Fibroblast of the conjunctiva (primary cell): ENCODE measurements at places on chromosomes 2 and 18.

GRCh38 chr18:50024466-50024865 lies 170.5 kb downstream of the MYO5B start:
- DNase-seq = no peak

- peak; percentile 67 for DNase-seq
Observed at GRCh38 chr2:74119912-74120825, 27.5 kb downstream of the BOLA3 start.

- no peak for DNase-seq
Observed at GRCh38 chr2:108975613-108976435, 13.2 kb downstream of the EDAR start.

GRCh38 chr2:234615643-234616356 lies 118.9 kb upstream of the ARL4C start:
- no peak for DNase-seq

- DNase-seq = no peak
Observed at GRCh38 chr2:165952741-165953211, 800 bp downstream of the TTC21B start.

GRCh38 chr18:9065864-9066263 lies 36.6 kb upstream of the NDUFV2 start:
- no peak for DNase-seq

- peak; percentile 13 for DNase-seq
Observed at GRCh38 chr2:56681659-56682396, 498.0 kb downstream of the CCDC85A start.

DNA sequence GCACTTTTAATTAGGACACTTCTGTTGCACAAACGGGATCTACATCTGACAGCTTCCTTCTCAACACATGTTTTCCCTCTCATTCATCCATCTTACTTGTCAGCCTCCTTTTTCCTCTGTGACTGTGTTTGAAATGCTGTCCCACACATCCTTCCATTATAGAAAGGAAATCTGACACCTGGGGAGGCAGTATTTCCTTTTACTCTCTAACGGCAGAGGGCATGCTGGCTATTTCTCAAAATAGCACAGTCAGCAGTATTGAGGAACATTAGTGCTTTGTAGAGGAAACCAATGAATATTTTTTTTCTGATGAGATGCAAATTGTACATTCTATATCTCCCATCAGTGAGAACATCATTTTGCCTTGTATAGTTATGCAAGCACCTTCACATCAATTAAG lies 668.7 kb downstream of the SLC4A3 start:
- no peak for DNase-seq

- no peak for DNase-seq
Observed at GRCh38 chr18:3885209-3885792, 435.3 kb downstream of the TGIF1 start.

DNA sequence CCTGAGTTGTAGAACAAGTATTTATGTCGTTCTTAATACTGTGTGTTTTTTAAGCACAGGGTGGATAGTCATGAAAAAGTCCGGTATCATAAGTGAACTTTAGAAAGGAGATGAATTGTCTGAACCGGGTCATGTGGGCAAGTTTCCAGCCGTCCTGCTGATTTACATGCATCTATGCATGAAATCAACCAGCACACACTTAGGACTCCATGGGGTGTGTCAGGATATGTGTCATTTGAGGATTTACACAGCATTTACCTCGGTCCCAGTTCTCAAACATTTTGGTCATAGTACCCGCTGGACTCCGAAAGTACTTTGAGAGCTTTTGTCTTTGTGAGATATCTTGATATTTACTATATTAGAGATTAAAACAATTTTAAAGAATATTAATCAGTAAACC lies 47.5 kb upstream of the TWSG1 start:
- DNase-seq = no peak

- DNase-seq = no peak
Observed at GRCh38 chr2:117698287-117698686, 116.2 kb upstream of the DDX18 start.

DNA sequence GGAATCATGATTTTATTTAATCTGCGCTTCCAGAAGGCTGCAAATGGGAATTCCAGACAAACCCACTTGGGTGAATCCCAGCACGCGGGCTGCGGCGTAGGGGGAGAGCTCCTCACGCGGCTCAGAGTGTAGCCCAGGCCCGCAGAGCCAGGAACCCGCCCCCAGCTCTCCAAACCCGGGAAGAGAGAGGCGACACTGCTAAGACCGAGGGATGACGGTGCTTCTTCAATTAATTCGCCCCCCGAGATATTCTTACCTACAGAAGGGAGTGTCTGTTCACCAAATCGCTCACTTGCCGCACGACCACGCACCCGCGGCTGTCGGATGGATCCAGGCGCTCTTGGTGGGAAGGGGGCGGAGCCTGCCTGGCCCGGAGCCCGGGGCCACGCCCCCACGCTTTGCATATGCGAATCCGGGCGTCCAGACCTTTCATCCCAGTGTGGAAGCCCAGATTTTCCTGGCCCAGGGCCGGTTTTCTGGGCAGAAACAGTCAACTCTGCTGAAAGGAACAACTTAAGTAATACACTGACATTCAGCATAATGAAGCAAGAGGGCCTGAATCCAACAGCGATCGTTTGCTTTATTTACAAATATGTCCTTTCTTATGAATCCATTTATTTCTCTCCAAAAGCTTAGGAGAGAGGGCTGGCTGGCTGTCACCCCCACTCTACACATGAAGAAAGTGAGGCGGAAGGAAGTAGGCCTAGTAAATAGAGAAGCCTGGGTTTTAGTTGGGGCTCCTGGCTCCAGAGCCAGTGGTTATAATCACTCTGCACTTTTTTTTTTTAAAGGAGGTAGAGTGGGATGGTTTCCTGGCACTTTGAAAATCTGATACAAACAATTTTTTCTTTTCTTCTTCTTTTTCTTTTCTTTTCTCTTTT lies at the start of gene SLC19A3:
Gene SLC19A3 (minus strand): TSS at position 342 of the 881 bp plus-strand sequence. CDS start 15,710 bp downstream, outside the sequence.
- peak; percentile 75 for DNase-seq

DNA sequence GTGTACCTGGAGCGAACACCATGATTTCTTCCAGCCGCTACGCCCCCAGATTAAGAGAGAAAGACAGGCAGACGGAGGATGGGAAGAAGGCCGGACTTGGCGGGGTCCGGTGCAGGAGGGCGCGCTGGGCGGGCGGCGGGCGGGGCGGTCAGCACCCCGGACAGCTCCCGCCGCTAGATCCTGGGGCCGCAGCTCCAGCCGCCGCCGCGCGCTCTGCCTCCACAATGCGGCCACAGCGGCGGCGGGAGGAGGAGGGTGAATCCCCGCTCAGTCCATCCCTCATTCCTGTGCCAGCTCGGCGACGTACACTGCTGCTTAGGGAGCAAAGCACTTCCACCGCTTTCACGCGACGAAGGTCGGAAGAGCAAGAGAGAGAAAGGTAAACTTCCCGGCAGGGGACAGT lies at the start of gene AKAIN1:
Gene AKAIN1 (minus strand): TSS at position 226 of the 403 bp plus-strand sequence. CDS start 204 bp downstream, at position 22.
- peak; percentile 1 for DNase-seq

DNA sequence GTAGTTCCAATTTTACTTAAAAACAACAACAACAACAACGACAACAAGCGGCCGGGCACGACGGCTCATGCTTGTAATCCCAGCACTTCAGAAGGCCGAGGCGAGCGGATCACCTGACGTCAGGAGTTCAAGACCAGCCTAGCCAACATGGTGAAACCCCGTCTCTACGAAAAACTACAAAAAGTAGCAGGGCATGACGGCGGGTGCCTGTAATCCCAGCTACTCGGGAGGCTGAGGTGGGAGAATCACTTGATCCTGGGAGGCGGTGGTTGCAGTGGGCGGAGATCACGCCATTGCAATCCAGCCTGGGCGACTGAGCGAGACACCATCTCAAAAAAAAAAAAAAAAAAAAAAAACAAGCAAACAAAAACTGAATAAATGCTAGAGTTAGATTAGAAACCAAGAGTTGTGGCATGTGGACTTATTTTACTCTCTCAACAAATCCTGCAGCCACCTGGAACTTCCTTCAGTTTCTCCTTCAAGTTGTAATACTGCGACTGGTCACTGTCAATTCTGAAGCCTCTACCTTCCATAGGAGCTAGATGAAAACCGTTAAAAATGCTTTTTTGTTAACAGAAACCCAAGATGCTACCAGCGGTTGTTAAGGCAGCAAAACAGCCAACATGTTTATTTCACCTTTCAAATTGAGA lies 1.3 kb downstream of the ATP5F1A start:
- DNase-seq = no peak

DNA sequence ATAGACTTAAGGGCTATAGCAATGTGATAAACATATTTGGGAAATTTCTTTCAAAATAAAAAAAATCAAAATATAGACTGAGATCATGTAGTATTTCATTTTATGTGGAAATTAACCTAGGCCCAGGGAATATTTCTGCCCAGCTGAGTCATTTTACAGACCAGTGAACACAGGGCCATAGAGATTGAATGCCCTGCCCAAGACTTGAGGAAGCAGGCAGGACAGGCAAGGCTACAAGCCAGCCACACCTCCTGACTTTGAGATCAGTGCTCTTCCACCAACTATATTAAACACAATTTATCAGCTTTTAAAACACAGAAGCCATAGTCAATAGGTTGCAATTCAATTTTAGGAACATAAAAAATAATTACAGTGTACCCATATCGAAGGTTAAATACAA lies 12.9 kb downstream of the CCDC148 start:
- DNase-seq = no peak
